ENCODE measurements at places on chromosomes 16 and 17.

GRCh38 chr16:88617268-88618031, 20.9 kb upstream of the IL17C start:
- DNase-seq: no peak

DNA sequence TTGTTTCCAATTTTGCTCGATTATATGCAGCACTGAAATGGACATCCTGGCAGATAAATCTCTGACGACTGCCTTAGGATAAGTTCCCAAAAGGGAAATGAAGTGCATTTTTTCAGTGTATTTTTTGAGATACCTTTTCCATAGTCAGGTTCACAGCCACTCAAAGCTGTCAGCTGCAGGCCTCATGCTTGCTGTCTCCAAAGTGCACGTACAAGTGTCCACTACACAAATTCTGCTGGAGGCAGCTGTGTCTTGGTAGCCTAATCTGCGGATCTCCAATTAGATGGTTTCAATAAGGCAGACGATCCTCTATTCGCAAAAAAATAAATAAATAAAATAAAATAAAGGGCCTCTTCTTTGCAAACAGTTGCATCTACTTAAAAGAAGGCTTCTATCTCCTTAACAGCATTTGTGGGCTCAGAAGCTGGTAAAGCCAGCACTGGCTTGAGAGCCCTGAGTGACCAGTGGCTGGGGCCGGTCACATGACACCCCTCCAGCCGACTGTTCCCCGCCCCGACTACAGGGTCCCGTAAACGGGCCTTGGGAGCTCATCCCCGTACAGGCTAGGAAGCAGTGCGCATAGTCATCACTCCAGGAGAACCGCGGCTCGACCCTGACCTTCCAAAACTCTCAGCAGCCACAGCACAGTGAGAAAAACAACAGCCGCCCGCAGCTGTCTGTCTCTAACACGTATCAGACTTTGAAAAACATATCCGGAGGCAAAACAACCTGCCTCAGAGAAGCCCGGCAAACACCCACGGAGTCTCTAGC, 18.8 kb downstream of the RPH3AL start:
- no peak for DNase-seq

DNA sequence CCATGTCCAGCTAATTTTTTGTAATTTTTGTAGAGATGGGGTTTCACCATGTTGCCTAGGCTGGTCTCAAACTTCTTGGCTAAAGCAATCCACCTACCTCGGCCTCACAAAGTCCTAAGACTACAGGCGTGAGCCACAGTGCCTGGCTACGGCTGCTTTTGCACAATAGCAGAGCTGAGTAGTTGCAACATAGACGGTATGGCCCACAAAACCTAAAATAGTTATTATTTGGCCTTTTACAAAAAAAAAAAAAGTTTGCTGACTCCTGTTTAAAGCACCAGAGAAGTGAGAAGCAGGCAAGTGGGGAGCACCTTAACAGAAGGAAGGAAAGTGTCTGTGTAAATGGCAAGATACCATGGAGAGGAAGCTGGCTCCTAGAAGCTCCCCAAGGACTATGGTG, 5.3 kb upstream of the HSF5 start:
- no peak for DNase-seq

GRCh38 chr16:81532491-81533174, 88.0 kb downstream of the CMIP start:
- DNase-seq: no peak
